ENCODE measurements at places on chromosomes 13 and 19.

- no peak for DNase-seq
Measured at GRCh38 chr19:57512845-57513244, 13.1 kb downstream of the ZNF773 start.

- DNase-seq = no peak
Measured at GRCh38 chr19:41480336-41480735, 37.4 kb downstream of the ERICH4 start.

DNA sequence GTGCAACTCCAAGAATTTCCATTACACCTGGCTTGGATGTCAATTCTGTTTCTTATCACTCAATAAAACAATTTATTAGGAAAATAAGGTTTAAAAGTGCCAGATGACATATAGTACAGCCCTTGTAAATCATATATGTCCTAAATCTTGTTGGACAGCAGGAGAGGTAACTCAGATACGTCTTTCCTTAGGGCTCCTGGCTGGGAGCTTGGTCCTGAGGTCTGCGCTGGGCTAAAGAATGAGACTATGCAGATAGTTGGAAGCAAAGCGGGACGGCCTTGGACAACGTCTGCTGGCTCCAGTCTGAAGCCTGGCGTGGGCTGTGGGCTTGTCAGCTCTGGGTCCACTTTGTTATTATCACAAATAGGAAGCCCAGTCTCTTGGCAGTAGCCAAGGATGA is 377.0 kb downstream of the DLEU7 start:
- no peak for DNase-seq

GRCh38 chr13:70324519-70324918 is 216.3 kb upstream of the KLHL1 start:
- no peak for DNase-seq

GRCh38 chr13:51275101-51275500 is 52.9 kb downstream of the FAM124A start:
- no peak for DNase-seq

DNA sequence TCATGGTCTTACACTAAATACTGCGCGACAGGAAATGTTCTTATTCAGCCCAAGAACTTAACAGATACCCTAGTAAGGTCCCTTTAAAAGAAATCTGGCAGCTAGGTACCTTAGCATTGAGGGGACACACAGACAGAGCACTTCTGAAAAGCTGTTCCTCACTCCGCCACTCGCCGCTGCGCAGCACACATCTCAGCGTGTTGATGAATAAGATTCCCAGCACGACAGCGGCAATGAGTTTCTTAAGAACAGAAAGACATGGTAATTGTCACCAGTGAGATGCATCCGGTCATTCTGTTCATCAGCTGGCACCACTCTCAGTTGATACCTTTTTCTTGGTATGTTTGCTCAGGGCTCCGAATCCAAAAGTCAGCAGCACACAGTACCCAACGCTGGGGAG is 39.9 kb downstream of the TMTC4 start:
- no peak for DNase-seq

- DNase-seq = no peak
Measured at GRCh38 chr19:33054623-33055022, 10.1 kb downstream of the RHPN2 start.

- DNase-seq = no peak
Measured at GRCh38 chr13:73428706-73429105, 369.9 kb downstream of the KLF5 start.

DNA sequence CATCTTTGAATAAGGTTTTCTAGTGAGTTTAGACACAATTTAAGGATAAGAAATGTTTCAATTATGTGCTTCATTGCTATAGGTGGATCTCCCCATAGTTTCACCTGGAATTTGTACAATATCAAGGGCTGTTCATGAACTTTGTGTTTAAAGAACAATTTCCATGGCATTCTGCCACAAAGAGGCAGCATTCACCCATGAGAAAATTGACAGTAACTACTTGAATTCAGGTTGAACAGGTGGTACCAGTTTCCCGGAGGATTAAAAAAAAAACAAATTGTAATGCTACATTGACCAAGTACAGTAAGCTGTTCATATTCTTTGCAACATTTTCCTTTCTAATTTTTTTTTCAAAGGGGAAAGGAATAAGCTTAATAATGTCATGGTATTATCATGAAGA is 9.1 kb downstream of the SLITRK5 start:
- DNase-seq = no peak

GRCh38 chr13:24228852-24229458 is 68.4 kb downstream of the SPATA13 start:
- DNase-seq = no peak

GRCh38 chr19:35383536-35383935 is 12.7 kb downstream of the GPR42 start:
- DNase-seq = peak; percentile 4

GRCh38 chr19:5600797-5601196 is 21.8 kb downstream of the SAFB2 start:
- no peak for DNase-seq

DNA sequence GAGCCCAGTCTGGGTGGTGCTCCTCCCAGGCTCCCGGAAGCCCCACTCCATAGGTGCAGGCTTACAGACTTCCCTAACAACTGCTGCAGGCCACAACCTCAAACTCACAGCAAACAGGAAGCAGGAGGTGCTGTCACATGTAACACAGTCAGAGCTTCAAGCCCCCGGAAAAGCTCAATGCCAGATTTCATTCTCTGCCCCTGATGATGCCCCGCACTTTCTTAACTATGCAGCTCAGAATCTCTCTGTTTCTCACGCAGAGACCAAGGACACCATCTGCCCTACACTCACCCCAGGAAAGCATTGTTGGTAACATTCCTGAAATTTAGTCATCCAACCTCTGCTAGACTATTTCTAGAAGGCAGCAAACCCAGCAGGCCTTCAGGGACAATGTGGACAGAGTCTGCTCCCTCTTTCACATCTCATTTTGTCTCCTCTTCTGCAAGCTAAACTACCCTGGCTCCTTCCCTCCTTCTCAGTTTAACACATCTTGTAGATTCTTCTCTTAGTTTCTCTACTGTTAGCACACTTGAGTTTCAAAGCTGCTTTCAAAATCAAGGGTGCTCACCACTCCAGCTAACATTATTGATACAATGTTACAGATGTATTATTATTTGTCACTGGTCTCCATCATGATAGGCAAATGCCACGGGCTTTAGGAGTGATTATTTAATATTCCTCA is 162.5 kb downstream of the KCTD12 start:
- no peak for DNase-seq

DNA sequence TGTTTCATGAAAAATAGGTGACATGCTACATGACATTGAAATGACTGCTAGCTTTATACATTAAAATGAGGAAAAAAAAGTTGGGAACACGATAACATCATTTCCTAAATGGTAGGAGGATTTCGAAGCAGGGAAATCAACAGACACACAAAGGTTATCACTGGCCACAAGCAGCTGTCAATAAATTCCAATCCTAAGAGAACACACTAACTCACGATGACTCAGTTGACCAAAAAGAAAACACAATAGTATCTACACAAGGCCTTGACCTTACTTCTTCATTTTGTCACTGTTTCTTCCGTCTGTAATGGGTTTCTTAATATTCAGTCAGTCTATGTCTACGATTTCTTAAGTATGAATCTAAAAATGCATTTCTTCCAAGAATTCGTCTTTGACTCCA is 36.5 kb downstream of the STARD13 start:
- DNase-seq = no peak

- no peak for DNase-seq
Measured at GRCh38 chr13:46620471-46620870, 67.5 kb downstream of the LRCH1 start.

GRCh38 chr19:39471756-39472536 is 8.7 kb upstream of the TIMM50 start:
- no peak for DNase-seq

- DNase-seq = no peak
Measured at GRCh38 chr19:35149463-35149862, 5.1 kb upstream of the FXYD5 start.

GRCh38 chr19:38539751-38540150 is 78.0 kb downstream of the MAP4K1 start:
- DNase-seq = no peak

- no peak for DNase-seq
Measured at GRCh38 chr13:103812971-103813370, 746.8 kb upstream of the SLC10A2 start.

DNA sequence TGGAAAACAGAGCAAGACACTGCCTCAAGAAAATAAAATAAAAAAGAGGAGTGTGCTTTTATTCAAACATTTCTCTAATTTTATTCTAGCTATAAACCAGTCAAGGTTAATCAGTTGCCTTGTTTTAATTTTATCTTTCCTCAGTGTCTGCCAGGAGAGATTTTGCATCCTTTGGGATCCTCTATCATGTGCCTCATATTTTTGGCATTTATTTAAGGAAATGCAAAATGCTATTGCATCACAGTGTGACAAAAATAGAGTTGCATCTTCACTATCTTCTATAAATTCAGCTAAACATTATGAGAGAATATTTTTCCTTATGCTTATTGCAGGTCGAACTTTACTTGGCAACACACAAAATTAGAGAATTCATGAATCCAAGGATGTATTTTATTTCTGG is 639.0 kb upstream of the KLF12 start:
- no peak for DNase-seq

DNA sequence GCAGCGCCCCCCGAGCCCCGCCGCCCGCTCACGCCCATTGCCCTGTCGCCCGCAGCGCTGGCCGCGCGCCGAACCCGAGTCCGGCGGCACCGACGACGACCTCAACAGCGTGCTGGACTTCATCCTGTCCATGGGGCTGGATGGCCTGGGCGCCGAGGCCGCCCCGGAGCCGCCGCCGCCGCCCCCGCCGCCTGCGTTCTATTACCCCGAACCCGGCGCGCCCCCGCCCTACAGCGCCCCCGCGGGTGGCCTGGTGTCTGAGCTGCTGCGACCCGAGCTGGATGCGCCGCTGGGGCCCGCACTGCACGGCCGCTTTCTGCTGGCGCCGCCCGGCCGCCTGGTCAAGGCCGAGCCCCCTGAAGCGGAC is 518 bp downstream of the KLF2 start:
- DNase-seq = no peak

- no peak for DNase-seq
Measured at GRCh38 chr19:35483089-35483488, 7.2 kb downstream of the KRTDAP start.
